ENCODE measurements at places on chromosomes 7 and 10. TPM values are rescaled to one million over a fixed set of nuclear protein-coding genes. Genes with fewer than 3 reads are reported as not detected.

The MCM10 gene
- 104 TPM for total RNA-seq

The WNT8B gene
- total RNA-seq: 0.24 TPM

- DNase-seq: no peak
Observed at GRCh38 chr10:59991661-59992060, 85.3 kb upstream of the CCDC6 start.

DNA sequence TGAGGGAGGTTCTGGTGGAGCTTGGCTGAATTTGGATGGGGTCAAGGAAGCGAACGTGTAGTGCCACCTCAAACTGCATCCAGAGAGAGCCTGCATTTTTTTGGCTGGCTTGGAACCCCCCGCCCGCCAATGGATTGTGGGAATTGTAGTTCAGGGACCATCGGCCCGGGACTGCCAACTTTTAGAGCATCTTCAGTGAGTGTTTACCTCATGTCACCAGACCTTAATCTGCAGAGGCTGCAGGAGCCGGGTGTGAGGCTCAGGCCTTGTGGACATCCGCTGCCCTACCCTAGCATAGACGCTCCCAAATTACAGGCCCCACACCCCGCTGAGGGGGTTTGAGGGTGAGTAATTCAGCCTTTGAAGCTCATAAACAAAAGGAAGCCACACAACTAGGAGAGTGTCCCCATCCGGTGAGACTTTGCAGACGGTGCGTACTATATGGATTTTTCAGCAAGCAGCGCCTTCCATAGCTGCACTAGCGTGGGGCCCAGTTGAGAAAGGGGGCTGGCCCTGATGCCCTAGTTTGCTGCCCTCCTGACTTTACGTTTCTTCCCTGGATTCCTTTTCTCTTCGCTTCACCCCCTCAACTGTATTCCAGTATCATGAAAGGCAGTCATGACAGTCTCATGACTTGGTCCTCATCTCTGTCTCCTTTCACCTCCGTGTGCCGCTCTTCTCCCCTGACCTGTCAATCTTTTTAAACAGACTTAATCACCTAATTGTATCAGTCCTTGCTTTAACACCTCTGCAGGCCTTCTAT, 717 bp downstream of the CNPY4 start:
- DNase-seq: peak; percentile 66

Measured in activated T-helper 1 cell treated with anti-CD3 and anti-CD28 coated beads, Interleukin-12 subunit alpha, Interleukin-12 subunit beta, Interleukin-2, Interleukin-4 antibody, amounts not matched to agents 30 ng/mL and 10 ng/mL and 1 ng/mL, durations not matched to agents 14 hours and 24 hours and 36 hours (primary cell).